ENCODE measurements at places on chromosomes 12 and 14. TPM values are rescaled to one million over a fixed set of nuclear protein-coding genes. Genes with fewer than 3 reads are reported as not detected.

DNA sequence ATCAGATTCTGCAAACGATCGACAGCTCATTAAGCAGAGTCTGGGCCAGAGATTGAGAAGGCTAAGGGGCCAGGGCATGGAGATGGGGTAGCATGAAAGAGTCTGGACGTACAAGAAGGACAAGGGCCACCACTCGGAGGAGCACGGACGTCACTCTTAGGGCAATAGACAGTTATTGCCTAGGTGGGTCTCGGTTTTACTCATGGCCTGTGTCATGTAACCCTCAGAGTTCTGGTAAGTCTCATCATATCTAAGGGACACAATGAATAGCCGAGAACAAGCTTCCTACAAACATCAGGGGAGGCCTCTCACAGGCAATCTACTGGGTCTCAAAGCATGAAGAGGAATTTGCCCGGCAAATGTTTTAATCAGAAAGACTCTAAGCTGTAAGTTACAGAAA is 30.4 kb upstream of the ITPK1 start:
- DNase-seq: no peak

- DNase-seq: no peak
Observed at GRCh38 chr12:129184127-129184928, 331.1 kb downstream of the GLT1D1 start.

- DNase-seq: no peak
Observed at GRCh38 chr14:100778951-100779690, 46.8 kb upstream of the MEG3 start.

- DNase-seq: no peak
Observed at GRCh38 chr12:16261944-16262475, 15.5 kb downstream of the SLC15A5 start.

DNA sequence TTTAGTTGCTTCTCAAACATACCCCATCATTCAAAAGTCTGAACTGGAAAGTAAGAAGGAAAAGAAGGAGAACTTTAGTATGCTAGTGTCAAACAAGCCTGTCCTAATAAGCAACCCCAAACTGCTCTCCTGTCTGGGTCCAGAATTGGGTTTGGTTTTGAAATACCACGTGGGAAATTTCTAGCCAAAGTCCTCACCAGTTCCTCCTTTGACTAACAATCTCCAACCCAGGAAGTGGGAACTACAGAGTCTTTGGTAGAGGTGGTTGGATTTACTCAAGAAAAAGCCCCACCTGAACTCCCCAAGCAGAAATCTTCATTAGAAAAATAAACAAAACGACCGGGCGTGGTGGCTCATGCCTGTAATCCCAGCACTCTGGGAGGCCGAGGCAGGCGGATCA is 17.4 kb upstream of the EIF4B start:
- DNase-seq: no peak

GRCh38 chr12:128817111-128818015 is 6.4 kb downstream of the SLC15A4 start:
- no peak for DNase-seq

DNA sequence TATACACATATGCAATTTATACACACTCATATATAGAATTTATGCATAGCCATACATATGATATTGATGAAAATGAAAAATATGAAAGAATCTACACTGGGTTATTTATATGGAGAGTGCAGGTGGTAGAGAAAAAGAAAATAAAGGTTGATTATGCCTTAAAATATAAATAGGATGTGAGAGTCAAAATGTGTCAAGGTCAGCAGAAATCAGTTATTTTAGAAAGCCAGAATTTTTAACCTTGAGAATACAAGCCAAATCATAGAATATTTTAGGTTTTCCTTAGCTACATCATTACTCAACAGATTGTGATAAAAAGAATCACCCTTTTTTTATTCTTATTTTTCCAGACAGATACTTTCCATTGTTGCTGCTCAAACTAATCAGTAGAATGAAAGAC is 146.2 kb downstream of the SLC6A15 start:
- no peak for DNase-seq

The LPAR5 gene
- total RNA-seq: 4.3 TPM

The LALBA gene
- total RNA-seq: not detected

The TMEM121 gene
- 27.5 TPM for total RNA-seq

The OTX2 gene
- total RNA-seq: not detected

The SLC5A8 gene
- total RNA-seq: not detected

The CLEC4D gene
- total RNA-seq: not detected

The PLEKHG7 gene
- total RNA-seq: not detected

Data from PC-3 (cell line).